ENCODE measurements at places on chromosomes 1 and 21.

DNA sequence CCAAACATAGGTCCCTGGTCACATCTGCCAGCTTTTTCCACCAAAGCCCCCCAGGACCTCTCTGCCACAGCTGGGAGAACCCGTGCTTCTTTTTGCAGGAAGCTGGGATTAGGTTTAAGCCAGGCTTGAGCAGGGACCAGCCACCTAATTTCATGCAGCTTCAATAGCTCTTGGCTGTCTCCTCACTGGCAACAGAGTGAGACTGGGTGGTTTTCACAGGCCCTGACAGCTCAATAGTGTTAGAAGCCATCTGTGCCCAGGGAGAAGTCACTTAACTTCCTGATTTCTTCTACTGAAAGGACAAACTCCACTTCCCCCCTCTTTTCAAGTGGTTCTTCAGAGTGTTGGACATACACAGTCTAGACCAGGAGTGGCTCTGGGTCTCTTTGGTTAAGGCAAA lies 20.4 kb upstream of the SRSF4 start:
- DNase-seq: no peak

DNA sequence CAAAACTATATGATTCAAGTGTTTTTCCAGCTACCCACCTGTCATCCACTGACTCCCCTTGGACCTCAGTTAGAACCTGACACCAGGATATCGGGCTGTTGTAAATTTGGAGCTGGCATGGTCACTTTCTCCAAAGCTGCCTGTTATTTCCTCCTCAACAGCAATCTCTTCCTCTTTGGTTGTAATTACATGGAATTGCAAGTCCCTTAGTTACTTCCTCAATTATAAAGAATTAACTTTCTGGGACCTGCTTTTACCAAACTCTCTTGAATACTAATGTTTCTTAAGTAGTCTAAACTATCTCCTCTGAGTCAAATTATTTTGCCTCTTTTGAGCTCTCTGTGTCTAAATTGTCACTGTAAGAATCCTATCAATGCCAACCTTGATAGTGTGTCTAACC lies 150.3 kb upstream of the SGIP1 start:
- DNase-seq: no peak

DNA sequence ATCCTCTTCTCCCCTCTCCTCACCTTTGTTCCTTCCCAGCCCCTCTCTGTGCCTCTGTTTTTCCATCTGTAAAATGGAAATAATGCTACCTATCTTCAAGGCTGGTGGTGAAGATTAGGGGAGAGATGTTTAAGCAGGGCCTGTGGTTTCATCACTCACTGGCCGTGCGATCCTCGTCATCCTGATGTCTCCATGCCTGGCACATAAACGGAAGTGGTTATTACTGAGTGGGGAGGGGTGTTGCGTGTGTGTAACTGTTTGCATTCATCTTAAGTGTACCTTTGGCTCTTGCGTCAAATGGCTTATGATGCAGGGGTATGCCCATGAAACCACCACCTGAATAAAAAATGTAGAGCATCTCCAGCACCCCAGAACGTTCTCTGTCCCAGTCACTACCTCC lies 17.2 kb upstream of the C1QA start:
- no peak for DNase-seq

DNA sequence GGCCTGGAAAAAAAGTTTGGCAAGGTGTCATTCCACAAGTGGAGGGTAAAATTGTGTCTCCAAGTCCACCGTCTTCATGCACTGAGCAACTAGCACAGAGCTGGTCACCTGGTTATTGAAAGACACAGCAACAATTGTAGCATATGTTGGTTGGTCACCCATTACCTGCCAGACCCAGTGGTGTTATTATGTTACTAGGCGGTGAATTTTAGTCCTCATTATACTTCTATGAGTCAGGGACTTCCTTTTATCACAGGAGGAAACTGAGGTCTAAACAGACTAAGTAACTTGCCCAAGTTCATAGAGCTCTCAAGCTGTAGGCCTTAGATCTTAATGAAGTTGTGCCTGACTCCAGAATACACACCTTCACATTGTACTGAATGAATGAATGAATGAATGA lies 94.9 kb upstream of the VANGL1 start:
- no peak for DNase-seq

GRCh38 chr1:104629589-104629988 lies 879.9 kb downstream of the AMY1C start:
- DNase-seq: no peak

GRCh38 chr1:37817481-37817880 lies 9.5 kb upstream of the YRDC start:
- DNase-seq: peak; percentile 33

GRCh38 chr1:47659146-47659545 lies 221.3 kb downstream of the FOXD2 start:
- no peak for DNase-seq

DNA sequence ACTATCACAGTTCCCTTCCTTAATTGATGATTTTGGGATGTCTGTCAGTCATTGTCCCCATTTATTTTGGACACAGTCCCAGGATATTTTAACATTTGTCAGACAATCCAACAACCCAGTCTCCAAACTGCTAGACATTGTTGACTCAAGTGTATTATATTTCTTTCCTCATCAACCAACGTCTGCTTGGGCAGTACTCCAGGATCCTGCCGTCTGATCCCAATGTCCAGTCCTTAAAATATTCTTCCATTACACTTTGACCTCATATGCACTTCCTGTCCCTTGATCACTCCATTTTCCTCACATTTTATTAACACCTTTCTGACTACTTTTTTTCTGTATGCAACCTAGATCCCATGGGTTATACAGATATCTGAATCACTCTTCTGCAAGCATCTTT lies 39.8 kb upstream of the KIAA0040 start:
- no peak for DNase-seq

DNA sequence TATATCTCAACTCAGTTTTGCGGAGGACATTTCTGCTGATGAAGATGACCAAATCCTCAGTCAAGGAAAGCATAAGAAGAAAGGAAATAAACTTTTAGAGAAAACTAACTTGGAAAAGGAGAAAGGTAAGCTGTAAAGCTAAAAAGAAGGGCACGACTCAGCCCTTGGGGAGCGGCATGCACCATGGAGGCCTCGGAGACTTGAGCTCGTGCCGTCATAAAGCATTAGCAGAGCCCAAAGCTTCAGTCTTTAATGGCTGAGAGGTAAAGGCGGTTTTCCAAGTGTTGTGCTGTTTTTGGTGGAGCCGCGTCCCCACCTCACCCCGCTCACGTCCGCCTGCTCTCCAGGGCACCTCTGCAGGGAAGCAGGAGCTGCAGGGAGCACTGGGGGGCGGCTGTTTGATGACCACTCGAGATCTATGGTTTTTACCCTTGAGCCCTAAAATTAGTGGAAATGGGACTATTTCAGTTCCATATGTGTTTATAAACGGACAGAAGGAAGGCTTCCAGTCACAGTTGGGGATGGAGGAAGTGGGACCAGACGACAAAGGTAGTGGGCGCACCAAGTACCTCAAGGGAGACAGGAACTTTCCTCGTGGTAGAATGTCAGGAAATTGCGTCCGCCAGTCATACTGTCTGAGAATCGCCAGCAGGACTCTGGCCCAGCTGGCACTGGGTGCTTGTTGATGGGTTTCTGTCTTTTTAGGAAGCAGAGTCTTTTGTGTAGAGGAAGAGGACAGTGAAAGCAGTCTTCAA lies 27.6 kb downstream of the RRP1B start:
- DNase-seq: no peak

All from left ventricle myocardium inferior (tissue), 1 donor.